H4 (cell line): ENCODE measurements at places on chromosomes 5 and 9.

DNA sequence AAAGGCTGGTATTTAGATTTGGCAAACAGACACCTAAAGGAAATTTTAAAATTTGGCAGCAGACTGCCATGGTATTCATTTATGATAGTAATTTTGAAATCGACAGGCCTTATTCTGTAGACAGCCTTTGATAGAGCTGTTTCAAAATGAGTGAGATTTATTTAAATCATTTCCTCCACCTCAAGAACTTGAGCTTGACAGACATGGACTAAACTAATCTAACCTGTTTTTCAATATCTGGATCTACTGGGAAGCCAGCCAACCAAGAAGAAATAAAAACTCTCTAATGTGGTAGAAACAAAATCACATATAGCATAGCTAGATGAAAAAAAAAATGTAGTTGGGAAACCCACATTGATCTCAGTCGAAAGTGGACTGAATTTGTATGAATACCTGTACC, 56.9 kb upstream of the RASA1 start:
- DNase-seq, result no peak

DNA sequence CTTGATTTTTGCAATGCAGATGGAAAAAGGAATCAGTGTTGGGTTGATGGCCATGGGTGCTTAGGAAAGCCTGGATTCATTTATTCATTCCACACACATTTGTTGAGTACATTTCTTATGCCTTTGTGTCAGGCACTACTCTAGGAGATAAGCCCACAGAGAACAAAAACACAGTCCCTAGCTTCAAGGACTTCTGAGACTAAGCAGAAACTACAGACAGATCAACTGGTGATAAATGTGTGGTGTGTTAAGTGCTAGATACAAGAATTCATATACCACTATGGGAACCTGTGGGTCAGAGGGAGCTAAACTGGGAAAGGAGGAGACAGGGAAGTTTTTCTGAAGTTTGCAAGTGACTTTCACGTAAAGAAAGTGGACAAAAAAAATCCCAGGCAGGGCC, 119.9 kb downstream of the CEMIP2 start:
- no peak for DNase-seq

DNA sequence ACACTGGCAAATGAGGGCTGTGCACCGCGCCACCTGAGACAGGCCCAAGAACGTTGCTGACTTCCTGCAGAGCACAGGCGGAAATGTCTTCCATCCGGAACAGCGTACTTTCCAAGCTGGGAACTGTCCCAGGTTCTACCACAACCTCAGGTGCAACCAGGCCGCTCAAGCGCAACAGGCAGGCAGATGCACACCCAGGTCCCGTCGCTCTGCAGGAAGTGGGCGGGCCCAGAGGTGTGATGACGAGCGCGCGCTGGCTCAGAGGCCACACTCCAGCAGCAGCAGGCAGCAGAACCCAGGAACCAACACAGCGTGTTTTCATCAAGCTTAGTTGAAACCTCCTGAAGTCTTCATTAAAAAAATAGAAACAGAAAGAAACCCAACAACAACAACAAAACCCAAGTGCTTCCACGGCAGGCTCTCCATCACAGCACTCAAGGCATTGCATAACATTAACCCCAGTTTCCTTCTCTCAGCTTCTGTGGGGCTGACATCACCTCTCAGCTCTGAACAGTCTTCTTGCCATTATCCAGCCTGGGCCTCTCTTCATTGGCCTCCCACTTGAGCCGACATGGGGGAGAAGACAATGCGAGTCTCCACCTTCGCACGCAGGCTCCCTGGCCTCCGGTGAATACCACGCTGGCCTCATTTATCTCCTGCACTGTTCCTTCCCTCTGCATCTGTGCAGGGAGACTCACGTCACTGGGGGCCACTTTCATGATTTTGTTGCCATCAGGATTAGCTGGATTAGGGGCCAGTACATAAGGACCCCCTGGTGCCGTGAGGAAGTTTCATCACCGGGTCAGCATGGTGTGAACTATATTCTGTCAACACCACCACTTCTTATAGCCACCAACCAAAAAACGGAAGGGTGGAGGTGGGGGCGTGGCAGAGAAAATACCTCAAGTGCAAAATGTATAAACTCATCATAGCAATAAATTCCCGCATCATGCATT, 22.1 kb downstream of the PTCH1 start:
- DNase-seq, result no peak

- DNase-seq, result no peak
These were observed 137.9 kb upstream of the BASP1 start for GRCh38 chr5:17079562-17079961.

GRCh38 chr9:22244139-22245011, 202.2 kb upstream of the DMRTA1 start:
- no peak for DNase-seq
